PC-9 (cell line): ENCODE measurements at places on chromosomes 12 and 14. TPM values are rescaled to one million over a fixed set of nuclear protein-coding genes. Genes with fewer than 3 reads are reported as not detected.

GRCh38 chr12:47156167-47156736, 76.5 kb upstream of the AMIGO2 start:
- DNase-seq, result no peak

- no peak for DNase-seq
These were observed 188.3 kb upstream of the BCL2L14 start for GRCh38 chr12:11882301-11883019.

GRCh38 chr12:38934686-38935085, 29.3 kb upstream of the CPNE8 start:
- no peak for DNase-seq

GRCh38 chr14:95523051-95523814, 6.8 kb upstream of the SYNE3 start:
- no peak for DNase-seq

PLBD1 gene
- 13.8 and 17.8 TPM in 2 replicates for total RNA-seq

GRCh38 chr14:38134416-38135030, 73.2 kb upstream of the SSTR1 start:
- no peak for DNase-seq

DNA sequence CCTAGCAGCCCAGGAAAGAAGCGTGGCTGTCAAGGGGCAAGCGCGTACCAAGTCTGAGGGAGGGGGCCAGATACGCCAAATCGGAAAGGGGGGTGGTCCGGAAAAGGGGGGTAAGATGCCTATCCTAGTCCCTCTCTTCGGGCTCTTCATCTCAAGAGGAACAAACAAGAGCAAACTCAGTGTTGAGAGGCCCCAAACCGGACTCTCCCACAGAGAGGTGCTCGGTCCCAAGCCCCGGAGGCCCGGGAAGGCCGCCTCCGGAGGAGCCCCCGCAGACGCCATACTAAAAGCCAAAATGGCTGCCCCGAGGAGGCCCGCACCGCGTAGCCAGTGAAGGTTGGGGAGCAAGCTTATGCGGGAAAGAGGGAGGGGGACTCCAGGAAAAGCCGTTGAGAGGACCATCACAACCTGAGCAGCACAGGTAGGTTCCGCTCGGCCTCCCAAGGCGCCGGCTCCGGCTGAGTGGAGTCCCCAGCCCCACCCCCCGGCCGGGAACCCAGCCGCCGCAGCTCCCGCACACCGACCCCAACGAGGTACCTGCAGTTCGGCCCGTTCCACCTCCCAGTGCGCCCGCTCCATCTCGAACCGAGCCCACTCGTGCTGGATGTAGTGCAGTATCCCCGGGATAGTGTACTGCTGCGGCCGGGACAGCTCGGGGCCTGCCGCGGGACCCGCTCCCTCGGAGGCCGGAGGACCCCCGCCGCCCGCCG, at the start of gene AP4S1:
TSS of gene AP4S1 (plus strand) at position 283 of the 710 bp plus-strand sequence. CDS start 40,548 bp downstream, outside the sequence.
- peak; percentile 26 for DNase-seq

- DNase-seq, result peak; percentile 73
These were observed 3.6 kb downstream of the BMAL2 start for GRCh38 chr12:27336282-27336653.

- no peak for DNase-seq
These were observed 28.8 kb downstream of the HECTD4 start for GRCh38 chr12:112353393-112353792.

PTPRR gene
- total RNA-seq, result 8.1 and 12.2 TPM in 2 replicates

GRCh38 chr12:3882896-3883564, 9.8 kb upstream of the PARP11 start:
- no peak for DNase-seq

- peak; percentile 61 for DNase-seq
These were observed 1.9 kb downstream of the SSH1 start for GRCh38 chr12:108855284-108856169.

DNA sequence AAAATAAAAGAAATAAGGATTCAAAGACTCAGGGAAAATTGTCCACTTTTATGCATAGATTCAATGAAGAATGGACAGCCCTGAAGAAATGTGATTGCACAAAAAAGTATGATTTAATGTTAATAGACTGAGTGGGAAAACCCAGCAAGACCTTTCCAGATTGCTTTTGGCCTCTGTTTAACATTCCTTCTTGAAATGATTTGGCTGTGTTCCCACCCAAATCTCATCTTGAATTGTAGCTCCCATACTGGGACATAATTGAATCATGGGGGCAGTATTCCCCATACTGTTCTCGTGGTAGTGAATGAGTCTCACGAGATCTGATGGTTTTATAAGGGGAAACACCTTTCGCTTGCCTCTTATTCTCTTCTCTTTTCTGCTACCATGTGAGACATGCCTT, 1316.9 kb upstream of the SEL1L start:
- no peak for DNase-seq

SP7 gene
- not detected in 2 replicates for total RNA-seq

MRPL42 gene
- 52.8 and 61.0 TPM in 2 replicates for total RNA-seq

CARMIL3 gene
- not detected in 2 replicates for total RNA-seq

DNA sequence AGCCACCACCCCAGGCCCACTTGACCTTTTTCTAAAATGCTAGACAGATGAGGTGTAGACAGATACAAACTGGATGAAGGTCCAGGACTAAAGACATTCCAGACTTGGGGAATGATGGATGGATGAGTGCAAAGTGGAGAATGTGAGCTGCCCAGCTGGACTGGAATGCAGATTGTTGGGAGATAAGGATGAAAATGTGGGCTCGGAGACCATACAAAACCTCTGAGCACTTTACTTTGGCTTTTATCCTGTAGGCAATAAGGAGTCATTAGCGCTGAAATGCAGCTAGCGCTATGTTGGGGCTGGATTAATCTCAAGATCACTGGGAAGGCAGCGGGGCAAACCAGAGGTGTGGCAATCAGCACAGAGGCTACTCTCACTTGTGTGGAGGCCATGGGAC, 64.7 kb upstream of the GNPNAT1 start:
- no peak for DNase-seq

DNA sequence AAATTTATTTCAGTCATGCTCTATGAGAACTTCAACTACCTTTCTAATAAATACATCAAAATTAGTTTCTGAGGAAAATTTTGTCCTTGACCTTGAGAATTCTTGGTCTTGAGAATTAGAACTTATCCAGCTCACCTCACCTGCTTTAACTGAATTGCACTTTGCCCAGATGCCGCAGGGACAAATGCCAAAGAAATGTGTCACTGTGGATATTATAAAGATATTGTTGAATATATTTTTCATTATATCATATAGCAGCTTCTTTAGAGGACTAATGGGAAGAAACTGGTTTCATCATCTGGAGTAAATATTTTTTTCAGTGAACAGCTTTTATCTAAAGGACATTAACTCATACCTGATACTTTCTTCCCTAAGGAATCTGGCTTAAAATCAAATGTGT, 54.1 kb downstream of the LRP6 start:
- peak; percentile 59 for DNase-seq

- DNase-seq, result no peak
These were observed 92.1 kb downstream of the NOC4L start for GRCh38 chr12:132236129-132236929.

- no peak for DNase-seq
These were observed 16.7 kb downstream of the SNRNP35 start for GRCh38 chr12:123474485-123475245.

- no peak for DNase-seq
These were observed 261.4 kb downstream of the GRIN2B start for GRCh38 chr12:13719986-13720385.

OTOGL gene
- not detected in 2 replicates for total RNA-seq

DNA sequence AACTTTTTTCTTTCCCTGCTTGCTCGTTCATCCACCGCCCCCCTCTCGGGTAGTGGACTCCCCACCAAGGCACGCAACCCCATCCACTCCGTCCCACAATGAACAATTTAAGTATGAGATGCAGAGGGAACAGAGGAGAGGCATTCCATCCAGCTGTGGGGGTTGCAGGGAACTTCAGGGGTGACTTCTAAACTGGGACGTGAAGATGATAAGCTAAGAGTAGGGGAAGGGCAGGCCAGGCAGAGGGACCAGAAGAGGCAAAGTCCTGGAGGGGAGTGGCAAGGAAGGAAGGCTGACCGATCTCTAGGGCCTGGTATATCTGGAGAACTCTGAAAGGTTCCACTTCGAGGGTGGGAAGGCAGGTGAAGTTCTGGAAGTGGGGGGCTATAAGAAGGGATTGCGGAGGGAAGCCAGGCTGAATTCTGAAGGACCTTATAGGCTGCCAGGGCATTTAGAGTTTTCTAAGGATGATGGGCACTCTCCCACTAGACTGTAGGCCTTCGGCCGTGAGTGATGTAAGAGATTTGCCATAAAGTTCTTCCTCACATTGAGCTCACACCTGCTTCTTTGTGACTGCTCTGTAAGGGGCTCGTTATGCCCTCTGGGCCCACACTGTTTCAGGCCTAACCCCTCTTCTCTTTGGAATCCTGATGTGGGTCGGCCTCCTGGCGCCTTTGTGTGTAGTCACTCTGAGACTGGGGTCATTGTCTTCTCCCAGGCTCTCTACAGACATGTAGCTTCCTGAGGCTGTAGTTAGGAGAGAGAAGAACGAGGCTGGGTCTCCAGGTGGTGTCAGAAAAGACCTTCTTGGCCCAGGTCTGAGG, 12.1 kb downstream of the NFATC4 start:
- no peak for DNase-seq

GSKIP gene
- total RNA-seq, result 7.2 and 13.4 TPM in 2 replicates

PROX2 gene
- not detected in 2 replicates for total RNA-seq

GRCh38 chr12:66493819-66494218, 185.1 kb downstream of the GRIP1 start:
- DNase-seq, result no peak

PKP2 gene
- 88.1 and 88.7 TPM in 2 replicates for total RNA-seq

DNA sequence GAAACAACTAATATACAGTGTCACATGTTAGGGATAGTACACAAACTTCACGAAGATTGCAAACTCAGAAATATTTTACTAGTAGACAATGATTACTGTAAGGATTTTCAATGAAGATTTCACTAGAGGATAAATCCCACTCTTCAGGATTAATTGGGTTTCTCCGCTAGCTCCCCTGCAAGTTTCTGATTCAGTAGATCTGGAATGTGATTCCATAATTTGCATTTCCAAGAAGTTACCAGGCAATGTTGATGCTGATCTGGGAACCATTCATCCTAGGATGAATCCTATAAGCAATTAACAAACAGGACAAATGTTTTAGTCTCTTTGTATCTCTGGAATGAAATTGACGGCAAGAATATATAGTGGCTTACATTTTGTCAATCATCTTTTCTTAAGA, 272.4 kb downstream of the ALX1 start:
- no peak for DNase-seq

- DNase-seq, result no peak
These were observed 12.6 kb downstream of the RXYLT1 start for GRCh38 chr12:63792338-63792737.

DNA sequence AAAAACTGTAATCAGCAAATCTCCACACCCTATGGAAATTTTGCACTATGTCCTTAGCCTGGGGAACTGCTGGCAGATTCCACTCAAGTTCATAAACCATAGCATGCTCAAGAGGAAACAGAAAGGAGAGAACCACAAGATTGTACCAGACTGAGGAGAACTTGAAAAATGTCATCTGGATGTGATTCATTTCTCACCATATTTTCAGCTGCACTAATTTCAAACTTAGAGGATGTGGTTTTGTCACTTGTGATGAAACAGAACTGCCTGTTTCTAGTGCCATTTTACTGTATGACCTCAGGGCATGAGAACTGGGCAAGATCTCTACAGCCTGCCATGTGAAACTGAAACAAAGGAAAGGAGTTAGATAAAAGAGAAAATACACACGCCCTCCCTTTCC, 1493.1 kb upstream of the FLRT2 start:
- DNase-seq, result peak; percentile 33

PSMB5 gene
- total RNA-seq, result 122 and 146 TPM in 2 replicates

- DNase-seq, result no peak
These were observed 597 bp downstream of the SVOP start for GRCh38 chr12:109020146-109020795.

DNA sequence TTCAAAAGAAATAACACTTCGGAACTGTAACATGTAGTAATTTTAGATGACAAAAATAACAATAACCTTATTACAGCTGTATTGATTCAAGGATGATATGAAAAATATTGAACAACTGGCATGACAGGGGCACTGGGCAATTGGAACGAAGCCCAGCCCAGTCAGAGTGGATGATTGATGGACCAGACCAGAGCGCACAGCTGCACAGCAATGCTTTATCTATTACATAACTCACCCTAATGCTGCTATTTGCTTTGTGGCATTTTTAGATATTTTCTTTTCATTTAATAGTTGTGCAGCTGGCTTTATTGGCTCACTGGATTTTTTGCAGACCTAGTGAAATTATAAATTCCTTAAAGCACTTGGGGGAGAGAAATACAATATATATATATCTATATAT, 26.9 kb upstream of the FERMT2 start:
- DNase-seq, result no peak

DNA sequence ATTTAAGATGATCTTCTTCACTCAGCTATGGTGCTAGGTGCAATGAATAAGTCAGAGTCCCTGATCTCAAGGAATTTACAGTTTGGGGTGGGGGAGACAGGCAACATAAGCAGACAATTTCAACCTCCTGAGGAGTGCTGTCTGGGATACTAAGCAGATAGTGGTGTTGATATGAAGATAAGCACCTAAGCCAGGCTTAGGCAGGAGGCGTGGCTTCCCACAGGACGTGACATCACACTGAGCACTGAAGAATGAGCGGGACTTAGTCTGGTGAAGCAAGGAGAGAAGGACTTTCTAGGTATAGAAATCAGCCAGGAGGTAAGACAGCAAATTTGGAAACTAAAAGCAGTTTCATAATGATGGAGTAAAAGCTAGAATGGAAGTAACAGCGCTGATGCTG, 6.8 kb downstream of the PRPH start:
- DNase-seq, result no peak

EPYC gene
- total RNA-seq, result not detected in 2 replicates

RDH16 gene
- 0.79 and 0.88 TPM in 2 replicates for total RNA-seq

- peak; percentile 45 for DNase-seq
These were observed 39.9 kb downstream of the KIF26A start for GRCh38 chr14:104178279-104178678.

- no peak for DNase-seq
These were observed 3.6 kb upstream of the IGFBP6 start for GRCh38 chr12:53093777-53094393.

GRCh38 chr14:105041841-105042765, 21.2 kb upstream of the CDCA4 start:
- no peak for DNase-seq

DNA sequence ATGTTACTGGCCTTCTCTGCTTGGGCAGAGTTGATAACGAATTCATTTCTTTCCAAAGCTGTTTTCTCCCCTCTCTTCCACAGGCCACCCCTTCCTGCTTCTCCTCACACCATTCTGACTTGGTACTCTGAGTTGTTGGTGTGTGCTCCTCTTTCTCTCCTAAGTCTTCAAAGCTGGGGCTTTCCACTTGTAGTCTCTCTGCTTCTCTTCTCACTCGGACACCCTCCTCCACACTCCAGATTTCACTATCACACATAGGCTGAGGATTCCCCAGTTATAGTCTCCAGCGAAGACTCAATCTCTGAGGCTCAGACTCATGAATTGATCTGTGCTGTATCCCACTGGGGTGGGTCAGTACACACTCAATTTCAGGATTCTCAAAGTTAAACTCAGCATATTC, 201.0 kb downstream of the SSPN start:
- no peak for DNase-seq

DNA sequence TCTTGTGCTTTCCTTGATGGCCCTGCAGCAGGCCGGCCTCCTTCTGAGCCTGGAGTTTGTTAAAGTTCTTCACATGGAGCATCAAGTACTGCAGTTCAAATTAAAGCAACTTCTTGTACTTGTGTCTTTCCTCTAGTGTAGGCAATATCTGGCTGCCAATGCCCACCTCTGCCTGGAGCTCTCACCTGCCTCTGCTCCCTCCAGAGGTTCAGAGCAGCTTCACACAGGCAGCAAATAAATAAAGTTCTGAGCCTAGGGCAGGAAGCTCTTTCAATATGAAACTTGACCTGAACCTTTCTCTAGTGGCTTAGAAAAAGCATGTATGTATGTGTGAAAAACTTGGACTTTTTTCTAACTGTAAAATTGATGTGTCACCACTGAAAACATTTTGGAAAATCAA, 65.9 kb downstream of the ITPR2 start:
- no peak for DNase-seq
